ENCODE measurements at places on chromosomes 12 and 14.

DNA sequence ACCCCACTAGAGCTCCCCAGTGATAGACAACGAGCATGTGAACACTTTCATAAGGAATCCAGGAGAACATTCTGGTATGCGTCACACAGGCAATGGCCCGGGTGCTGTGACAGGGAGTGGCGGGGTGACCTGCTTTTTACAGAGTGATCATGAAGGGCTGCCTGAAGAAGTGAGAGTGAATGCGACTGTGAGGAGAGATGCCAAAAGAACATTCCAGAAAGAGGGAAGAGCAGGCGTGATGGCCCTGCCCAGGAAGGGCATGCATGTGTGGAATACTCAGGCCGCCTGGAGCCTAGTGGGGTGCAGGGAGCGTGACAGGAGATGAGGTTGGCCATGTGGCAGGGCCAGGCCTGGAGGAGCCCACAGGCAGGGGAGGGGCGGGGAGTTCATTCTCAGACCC lies 53.8 kb downstream of the FZD10 start:
- no peak for DNase-seq

DNA sequence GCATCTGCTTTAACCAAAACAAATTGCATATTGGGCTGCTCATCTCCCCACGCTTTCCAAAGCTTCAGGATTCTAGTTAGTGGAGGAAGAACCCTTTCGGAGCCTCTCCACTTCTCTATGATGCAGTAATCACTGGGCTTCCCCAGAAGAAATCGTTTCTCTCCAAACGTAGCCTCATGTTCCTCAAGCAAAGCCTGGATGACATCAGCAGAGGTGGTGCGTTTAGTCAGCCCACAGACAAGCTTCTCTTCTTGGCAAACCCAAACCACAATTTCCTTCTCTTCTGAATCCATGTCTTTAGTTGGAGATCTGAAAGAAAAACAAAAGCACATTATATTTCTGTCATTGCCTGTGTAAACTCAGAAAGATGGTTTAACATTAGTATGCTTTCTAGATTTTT lies 30.6 kb downstream of the RASSF9 start:
- no peak for DNase-seq

DNA sequence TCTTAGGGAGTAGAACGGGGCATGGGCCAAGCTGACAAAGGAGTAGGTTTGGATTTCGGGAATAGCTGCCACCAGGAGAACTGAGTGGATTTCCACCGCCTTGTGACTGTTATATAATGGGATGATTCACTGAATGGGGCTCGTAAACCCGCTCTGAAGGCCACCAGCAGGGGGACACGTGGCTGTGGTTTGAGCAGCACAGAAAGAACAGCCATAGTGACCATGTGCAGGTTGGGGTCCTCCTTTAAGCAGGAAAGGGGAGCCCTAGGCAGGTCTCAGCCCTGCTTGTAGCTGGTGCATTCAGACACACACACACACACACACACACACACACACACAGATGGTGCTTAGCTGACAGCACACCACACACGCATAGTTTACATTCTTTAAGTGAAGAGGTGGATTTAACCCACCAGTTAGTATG lies 8.6 kb upstream of the ASB2 start:
- DNase-seq = no peak

- no peak for DNase-seq
Observed at GRCh38 chr12:5171701-5172100, 128.0 kb downstream of the KCNA5 start.

- DNase-seq = no peak
Observed at GRCh38 chr14:84433961-84434360, 1096.0 kb upstream of the FLRT2 start.
